Thymus (tissue), 14 donors: ENCODE measurements at places on chromosomes 16 and 17.

GRCh38 chr16:3938471-3938842 lies 57.9 kb upstream of the CREBBP start:
- no peaks in the 10 kb centered on the region for H3K4me1 ChIP-seq
- no peak overlapping the region for H3K27ac ChIP-seq
- H3K36me3 ChIP-seq, result no peaks in the 10 kb centered on the region
- DNase-seq, result no peak
- H3K27me3 ChIP-seq, result peaks cover 2% of the 10 kb centered on the region

GRCh38 chr17:7611635-7612293 lies 2.9 kb downstream of the FXR2 start:
- no peaks in the 10 kb centered on the region for H3K27me3 ChIP-seq
- H3K4me3 ChIP-seq, result no peak overlapping the region
- no peaks in the 10 kb centered on the region for H3K36me3 ChIP-seq
- no peak overlapping the region for H3K27ac ChIP-seq
- DNase-seq, result no peak
- peaks cover 16% of the 10 kb centered on the region for H3K4me1 ChIP-seq

GRCh38 chr17:2102931-2103809 lies 48.3 kb downstream of the HIC1 start:
- H3K27ac ChIP-seq, result peak overlapping the region; percentile 72
- no peak for DNase-seq
- H3K4me3 ChIP-seq, result no peak overlapping the region
- H3K27me3 ChIP-seq, result no peaks in the 10 kb centered on the region
- peaks cover 10% of the 10 kb centered on the region for H3K36me3 ChIP-seq
- no peaks in the 10 kb centered on the region for H3K4me1 ChIP-seq

DNA sequence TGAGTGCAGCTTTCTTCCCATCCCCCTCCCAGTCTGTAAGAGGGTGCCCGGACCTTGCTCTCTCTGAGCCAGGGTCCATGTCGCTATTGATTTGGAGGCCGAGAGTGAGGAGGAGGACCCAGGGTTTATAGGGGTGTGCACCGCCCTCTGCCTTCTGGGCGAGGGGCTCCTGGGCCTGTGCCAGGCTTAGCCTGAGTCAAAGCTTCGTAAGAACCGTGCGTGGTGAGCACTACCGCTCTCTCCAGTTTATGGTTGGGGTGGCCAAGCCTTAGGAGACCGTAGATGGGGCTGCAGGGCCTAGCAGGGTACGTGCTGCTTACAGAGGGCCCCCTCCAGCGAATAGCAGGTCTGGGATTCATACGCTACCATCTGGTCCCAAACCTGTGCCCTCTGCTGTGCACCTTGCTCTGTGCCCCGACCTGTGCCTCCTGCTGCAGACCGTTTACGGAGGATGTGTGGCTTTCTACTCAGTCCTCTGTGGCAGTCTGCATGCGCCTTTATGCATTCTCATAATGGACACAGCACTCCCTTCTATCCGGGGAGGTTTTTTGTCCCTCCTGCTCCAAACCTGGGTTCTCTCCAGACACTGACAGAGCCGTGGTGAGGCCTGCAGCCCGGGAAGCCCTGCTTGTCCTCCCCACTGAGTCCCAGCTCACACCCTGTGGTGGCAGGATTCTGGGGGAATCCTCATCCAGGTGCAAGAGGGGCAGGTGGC lies 54.7 kb downstream of the PGS1 start:
- no peak for DNase-seq
- H3K4me3 ChIP-seq, result no peak overlapping the region
- peaks cover 2% of the 10 kb centered on the region for H3K27me3 ChIP-seq
- no peaks in the 10 kb centered on the region for H3K4me1 ChIP-seq

DNA sequence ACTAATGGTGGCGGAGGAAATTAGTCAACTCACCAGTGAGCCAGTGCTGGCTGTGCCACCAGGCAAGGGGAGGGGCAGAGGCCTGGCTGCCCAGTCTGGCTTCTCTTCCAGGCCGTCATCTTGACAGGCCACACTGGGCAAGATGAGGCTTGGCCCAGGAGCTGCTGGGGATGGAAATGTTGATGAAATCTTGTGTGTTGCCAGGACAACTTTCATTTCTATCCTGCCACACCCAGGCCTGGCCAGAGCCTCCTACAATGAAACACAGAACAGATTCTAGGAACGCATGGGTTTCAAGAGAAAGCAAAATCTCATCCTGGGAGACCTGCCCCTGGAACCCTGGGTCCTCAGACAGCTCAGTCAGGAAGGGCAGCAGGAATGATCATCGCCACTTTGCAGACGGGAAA lies 9.3 kb downstream of the HEXIM2 start:
- H3K27ac ChIP-seq, result peak overlapping the region; percentile 89
- H3K36me3 ChIP-seq, result peaks cover 4% of the 10 kb centered on the region
- no peak for DNase-seq
- no peaks in the 10 kb centered on the region for H3K27me3 ChIP-seq
- no peak overlapping the region for H3K4me3 ChIP-seq

DNA sequence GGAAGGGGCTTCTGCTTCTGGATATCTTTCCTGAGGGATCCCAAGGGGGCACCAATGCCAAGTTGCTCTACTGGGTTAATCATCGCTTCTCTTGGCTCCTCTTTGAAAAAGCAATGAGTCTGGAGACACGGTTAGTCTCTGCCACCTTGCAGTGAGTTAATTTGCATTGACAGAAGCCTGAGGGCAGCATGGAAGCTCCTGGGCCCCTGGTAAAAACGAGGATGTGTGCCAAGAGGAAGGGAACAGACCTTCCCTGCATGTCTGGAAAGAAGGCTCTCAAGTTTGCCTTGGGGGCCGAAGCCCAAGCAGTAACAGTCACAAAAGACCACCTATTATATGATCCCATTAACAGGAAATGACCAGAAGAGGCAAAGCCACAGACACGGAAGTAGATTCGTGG lies 86.7 kb downstream of the IRX5 start:
- H3K4me1 ChIP-seq, result no peaks in the 10 kb centered on the region
- H3K4me3 ChIP-seq, result no peak overlapping the region
- DNase-seq, result no peak
- H3K27me3 ChIP-seq, result no peaks in the 10 kb centered on the region
- no peaks in the 10 kb centered on the region for H3K36me3 ChIP-seq
- no peak overlapping the region for H3K27ac ChIP-seq

- DNase-seq, result no peak
- H3K27ac ChIP-seq, result no peak overlapping the region
- H3K27me3 ChIP-seq, result no peaks in the 10 kb centered on the region
Observed at GRCh38 chr16:82783933-82784572, 157.3 kb downstream of the CDH13 start.

GRCh38 chr17:32274643-32275042 lies 9.0 kb downstream of the RHBDL3 start:
- DNase-seq, result no peak
- peaks cover 12% of the 10 kb centered on the region for H3K27me3 ChIP-seq
- H3K4me1 ChIP-seq, result no peaks in the 10 kb centered on the region

DNA sequence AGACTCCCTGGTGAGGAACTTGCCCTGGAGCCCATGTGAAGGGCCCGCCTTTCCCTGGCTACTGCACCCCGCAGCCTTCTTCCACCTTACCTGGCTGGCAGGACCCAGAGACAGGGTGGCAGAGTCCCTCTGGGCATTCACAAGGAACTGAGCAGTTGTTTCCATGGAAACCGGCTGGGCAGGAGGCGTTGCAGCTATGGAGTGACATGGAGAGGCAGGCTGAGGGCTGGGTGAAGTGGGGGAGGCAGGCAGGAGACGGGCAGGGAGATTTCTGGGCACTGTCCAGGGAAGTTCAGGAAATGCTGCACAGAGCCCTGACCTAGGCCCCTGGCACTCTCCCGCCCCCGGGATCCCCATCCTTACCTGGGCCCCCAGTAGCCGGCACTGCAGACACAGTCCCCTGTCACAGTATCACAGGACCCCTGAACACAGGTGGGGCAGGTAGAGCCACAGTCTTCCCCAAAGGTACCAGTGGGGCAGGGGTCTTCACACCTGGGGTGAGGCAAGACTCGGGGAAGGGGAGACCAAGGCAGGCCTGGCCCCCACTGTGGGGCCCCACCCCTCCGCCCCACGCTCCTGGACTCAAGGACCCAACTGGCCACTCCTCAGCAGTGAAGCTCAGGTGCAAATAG lies 5.9 kb downstream of the SCARF1 start:
- no peak for DNase-seq
- peaks cover 13% of the 10 kb centered on the region for H3K27me3 ChIP-seq
- no peak overlapping the region for H3K27ac ChIP-seq
- H3K4me1 ChIP-seq, result peaks cover 18% of the 10 kb centered on the region
- no peak overlapping the region for H3K4me3 ChIP-seq

DNA sequence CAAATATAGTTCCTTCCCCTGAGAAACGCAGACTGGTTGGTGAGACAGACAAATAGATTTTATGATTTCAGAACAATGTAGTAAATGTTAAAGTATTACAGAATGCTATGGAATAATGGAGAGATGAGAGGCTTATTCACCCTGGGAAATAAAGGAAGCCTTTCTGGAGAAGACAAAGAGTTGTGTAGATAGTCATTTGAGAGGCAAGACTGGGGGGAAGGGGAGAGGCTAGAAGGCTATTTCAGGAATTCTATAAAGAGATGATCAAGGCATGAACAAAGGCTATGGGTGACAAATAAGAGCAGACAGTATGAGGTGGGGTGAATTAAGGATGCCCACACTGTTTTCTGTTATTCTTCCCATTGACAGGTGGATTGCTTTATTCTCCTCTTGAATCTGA lies 211.4 kb downstream of the GRIN2A start:
- H3K4me1 ChIP-seq, result no peaks in the 10 kb centered on the region
- H3K27me3 ChIP-seq, result no peaks in the 10 kb centered on the region
- no peaks in the 10 kb centered on the region for H3K36me3 ChIP-seq
- DNase-seq, result no peak
- no peak overlapping the region for H3K4me3 ChIP-seq
- H3K27ac ChIP-seq, result no peak overlapping the region

- no peaks in the 10 kb centered on the region for H3K36me3 ChIP-seq
- H3K27me3 ChIP-seq, result peaks cover 14% of the 10 kb centered on the region
- H3K27ac ChIP-seq, result no peak overlapping the region
- no peaks in the 10 kb centered on the region for H3K4me1 ChIP-seq
- no peak overlapping the region for H3K4me3 ChIP-seq
Observed at GRCh38 chr17:49583889-49584288, 8.2 kb downstream of the NXPH3 start.

DNA sequence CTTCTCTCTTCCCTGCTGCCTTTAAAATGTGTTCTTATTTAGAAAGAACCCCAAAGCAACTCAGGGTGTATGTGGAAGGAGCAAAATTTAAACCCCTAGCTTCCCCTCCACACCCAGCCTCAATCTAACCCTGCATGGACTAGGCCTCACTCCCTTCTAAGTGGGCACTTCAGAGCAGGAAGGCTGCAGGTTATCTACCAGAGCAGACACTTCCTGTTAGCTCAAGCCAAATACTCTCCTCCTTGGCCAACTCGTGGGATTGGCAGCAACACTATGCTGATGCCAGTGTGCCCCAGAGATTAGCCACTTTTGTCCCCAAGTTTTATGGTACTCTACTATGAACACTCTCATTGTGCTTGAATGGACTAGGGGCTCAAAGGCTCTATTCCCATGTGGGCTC lies 35.6 kb downstream of the CCDC42 start:
- DNase-seq, result no peak
- H3K27ac ChIP-seq, result no peak overlapping the region
- H3K36me3 ChIP-seq, result no peaks in the 10 kb centered on the region
- H3K27me3 ChIP-seq, result no peaks in the 10 kb centered on the region

DNA sequence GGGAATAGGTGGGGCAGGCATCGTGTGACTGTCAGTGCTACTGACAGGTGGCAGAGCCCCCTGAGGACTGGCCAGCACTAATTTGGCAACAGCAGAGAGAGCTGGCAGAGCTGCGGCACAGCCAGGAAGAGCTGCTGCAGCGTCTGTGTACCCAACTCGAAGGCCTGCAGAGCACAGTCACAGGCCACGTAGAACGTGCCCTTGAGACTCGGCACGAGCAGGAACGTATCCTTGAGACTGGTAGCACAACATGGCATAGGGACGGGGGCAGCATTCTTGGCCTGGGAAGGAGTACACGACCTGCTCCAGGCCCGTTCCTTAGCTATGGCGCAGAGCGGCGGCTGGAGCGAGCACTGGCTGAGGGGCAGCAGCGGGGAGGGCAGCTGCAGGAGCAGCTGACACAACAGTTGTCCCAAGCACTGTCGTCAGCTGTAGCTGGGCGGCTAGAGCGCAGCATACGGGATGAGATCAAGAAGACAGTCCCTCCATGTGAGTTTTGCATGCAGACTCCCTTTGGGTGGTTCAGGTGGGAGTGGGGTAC lies 3.0 kb upstream of the NRN1L start:
- H3K27me3 ChIP-seq, result no peaks in the 10 kb centered on the region
- H3K4me1 ChIP-seq, result no peaks in the 10 kb centered on the region
- H3K4me3 ChIP-seq, result no peak overlapping the region
- no peak overlapping the region for H3K27ac ChIP-seq
- peaks cover 98% of the 10 kb centered on the region for H3K36me3 ChIP-seq
- no peak for DNase-seq

DNA sequence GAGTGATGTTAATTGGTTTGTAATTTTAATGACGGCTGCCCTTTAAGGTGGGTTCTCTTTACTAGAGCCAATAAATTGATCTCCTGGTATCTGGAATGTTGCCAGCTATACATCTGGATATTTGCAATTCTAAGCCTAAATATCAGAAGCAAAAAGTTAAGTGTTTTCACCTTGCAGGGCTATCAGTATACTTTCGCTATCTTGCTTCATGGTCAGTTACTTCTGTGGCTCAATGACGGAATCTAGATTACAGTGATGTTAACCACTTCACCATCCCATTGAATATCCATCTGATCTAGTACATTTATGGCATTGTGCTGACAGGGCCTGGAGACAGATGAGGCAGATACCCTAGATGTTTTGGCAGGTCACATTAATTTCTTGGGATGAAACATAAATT lies 28.3 kb downstream of the CCL4 start:
- H3K36me3 ChIP-seq, result no peaks in the 10 kb centered on the region
- H3K27me3 ChIP-seq, result peaks cover 3% of the 10 kb centered on the region
- H3K4me1 ChIP-seq, result no peaks in the 10 kb centered on the region
- H3K4me3 ChIP-seq, result no peak overlapping the region
- DNase-seq, result no peak

DNA sequence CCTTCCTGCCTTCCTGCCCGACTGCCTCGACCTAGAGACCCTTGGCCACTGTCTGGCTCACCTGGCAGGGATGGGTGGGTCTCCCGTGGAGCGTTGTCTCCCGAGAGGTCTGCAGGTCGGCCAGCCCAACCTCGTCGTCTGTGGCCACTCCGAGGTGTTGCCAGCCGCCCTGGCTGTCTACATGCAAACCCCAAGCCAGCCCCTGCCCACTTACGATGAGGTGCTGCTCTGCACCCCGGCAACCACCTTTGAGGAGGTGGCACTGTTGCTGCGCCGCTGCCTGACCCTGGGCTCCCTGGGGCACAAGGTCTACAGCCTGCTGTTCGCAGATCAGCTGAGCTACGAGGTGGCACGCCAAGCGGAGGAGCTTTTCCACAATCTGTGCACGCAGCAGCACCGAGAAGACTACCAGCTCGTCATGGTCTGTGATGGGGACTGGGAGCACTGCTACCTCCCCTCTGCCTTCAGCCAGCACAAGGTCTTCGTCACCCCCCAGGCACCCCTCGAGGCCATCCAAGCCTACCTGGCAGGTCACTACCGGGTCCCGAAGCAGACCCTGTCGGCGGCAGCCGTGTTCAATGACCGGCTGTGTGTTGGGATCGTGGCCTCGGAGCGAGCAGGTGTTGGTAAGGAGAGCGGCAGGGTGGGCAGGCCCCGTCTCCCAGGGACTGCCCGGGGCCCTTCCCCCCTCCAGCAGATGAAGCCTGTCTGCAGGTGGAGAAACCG lies 75.1 kb upstream of the ENDOV start:
- no peaks in the 10 kb centered on the region for H3K4me1 ChIP-seq
- H3K36me3 ChIP-seq, result peaks cover 81% of the 10 kb centered on the region
- no peak overlapping the region for H3K4me3 ChIP-seq
- no peaks in the 10 kb centered on the region for H3K27me3 ChIP-seq
